Stimulated activated memory B cell treated with anti-CD40 and anti-IgM and Interleukin-4, amounts not matched to agents 10 μg/mL and 1 μg/mL and 100 μg/mL, for 72 hours (primary cell): ENCODE measurements at places on chromosomes 2 and 18.

GRCh38 chr2:23709311-23709710 lies 217.6 kb downstream of the ATAD2B start:
- H3K27ac ChIP-seq: no peak overlapping the region
- H3K36me3 ChIP-seq: peaks cover 64% of the 10 kb centered on the region
- H3K4me1 ChIP-seq: no peaks in the 10 kb centered on the region
- H3K27me3 ChIP-seq: no peaks in the 10 kb centered on the region

GRCh38 chr18:23236876-23237468 lies 101.7 kb downstream of the CABLES1 start:
- H3K27me3 ChIP-seq: no peaks in the 10 kb centered on the region
- H3K36me3 ChIP-seq: peaks cover 5% of the 10 kb centered on the region
- no peak overlapping the region for H3K4me3 ChIP-seq
- H3K27ac ChIP-seq: no peak overlapping the region
- H3K4me1 ChIP-seq: peaks cover 33% of the 10 kb centered on the region
- no peak for ATAC-seq

DNA sequence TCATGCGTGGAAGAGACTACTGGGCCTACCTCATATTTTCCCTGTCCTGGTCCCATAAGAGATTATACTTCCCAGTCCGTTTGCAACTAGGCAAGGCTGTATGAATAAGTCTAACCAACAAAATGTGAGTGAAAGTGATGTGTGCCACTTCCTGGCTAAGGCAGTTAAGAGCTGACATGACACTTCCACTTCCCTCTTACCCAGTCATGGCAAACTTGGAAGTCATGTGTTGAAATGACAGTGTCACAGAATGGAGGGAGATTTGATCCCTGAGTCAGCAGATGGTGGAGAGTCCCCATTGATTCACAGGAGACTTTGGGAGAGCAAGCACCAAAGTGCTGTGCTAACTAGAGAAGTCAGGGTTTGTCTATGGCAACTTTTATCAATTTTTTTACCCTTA lies 36.4 kb downstream of the TACR1 start:
- H3K4me1 ChIP-seq: no peaks in the 10 kb centered on the region
- H3K27ac ChIP-seq: no peak overlapping the region
- no peak for ATAC-seq
- no peaks in the 10 kb centered on the region for H3K36me3 ChIP-seq
- peaks cover 15% of the 10 kb centered on the region for H3K27me3 ChIP-seq
- H3K4me3 ChIP-seq: no peak overlapping the region

DNA sequence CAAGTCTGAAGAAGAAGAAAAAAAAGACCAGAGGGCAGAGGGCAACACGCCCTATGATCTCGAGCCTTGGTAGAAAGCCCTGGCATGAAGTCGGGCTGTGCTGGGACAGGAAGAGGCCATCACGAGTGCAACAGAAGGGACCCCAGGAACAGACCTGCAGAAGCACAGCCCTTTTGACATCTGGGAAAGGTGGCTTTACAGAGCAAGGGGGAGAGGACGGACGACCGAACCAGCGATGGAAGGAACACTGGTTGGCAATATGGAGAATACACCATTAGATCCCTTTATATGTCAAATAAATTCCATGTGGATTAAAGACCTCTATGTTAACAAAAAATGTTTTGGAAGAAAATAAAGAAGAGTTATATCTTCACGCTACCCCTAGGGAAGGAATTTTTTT lies 10.7 kb downstream of the KIF1A start:
- peaks cover 18% of the 10 kb centered on the region for H3K27me3 ChIP-seq
- no peak overlapping the region for H3K27ac ChIP-seq

GRCh38 chr2:222306393-222307142 lies 7.8 kb upstream of the PAX3 start:
- H3K4me3 ChIP-seq: peak overlapping the region; percentile 87
- H3K27me3 ChIP-seq: peaks cover 100% of the 10 kb centered on the region
- H3K27ac ChIP-seq: no peak overlapping the region
- peaks cover 10% of the 10 kb centered on the region for H3K36me3 ChIP-seq
